Omental fat pad (tissue), 4 donors: ENCODE measurements at places on chromosomes 3 and 15.

DNA sequence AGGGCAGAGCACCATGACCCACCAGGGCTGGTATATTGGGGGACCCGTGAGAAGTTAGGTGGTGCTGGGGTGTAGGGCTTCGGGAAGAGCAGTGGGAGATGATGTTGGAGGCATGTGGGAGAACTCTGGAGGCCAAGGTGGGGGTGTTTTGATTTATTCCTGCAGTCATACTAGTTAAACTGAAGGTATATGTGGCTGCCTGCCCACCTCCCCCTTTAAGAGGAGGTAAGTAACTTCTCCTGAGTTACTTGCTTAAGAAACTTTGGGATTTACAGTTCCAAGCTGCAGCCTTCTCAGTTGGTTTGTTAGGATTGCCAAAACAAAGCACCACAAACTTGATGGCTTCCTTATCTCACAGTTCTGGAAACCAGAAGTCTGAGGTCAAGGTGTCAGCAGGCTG lies 73.1 kb upstream of the AGBL1 start:
- DNase-seq: no peak

DNA sequence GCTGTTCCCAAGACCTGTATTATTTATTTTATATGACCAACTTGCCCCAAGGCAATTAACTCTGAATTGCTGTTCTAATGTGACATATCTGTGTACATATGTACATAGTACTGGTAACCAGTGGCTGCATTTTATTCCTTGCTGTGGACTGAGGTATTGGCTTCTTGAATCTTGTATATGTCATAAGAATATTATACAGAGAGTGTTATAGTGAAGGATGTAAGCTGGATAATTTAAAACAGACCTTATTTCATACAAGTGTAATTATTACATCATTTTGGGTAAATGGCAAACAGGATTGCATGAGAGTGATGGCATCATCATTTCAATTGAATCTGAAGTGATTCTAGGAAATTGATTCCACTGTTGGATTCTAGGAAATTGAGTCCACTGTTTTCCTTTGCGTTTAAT lies 32.9 kb downstream of the B3GALNT1 start:
- DNase-seq: no peak

DNA sequence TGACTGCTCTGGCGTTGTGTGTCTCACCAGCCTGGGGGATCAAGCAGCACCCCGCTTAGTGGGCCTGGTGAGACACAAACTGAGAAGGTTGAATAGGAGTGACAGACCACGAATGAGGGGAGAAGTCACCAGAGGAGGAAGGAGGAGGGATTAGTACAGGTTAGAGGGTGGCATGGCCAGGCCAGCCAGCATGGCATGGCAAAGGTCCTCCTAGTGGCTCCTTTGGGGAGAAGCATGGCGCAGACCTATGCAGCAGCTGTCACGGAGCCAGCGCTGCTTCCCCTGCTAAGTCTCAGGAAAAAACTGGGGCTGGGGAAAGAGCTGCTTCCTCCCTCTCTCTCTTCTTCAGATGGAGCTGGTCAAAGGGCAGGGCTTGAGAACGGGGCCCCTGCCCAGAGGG lies 48.6 kb downstream of the ZDHHC3 start:
- DNase-seq: no peak

- no peak for DNase-seq
These were observed 97.3 kb downstream of the NPAP1 start for GRCh38 chr15:24772686-24773373.

GRCh38 chr3:151093905-151094304 lies 8.4 kb downstream of the MED12L start:
- DNase-seq: no peak
